EL (cell line): ENCODE measurements at places on chromosomes 3 and 15.

GRCh38 chr3:14430053-14430452 is 27.6 kb downstream of the SLC6A6 start:
- no peak for DNase-seq

GRCh38 chr3:11305509-11305908 is 33.3 kb downstream of the ATG7 start:
- no peak for DNase-seq

DNA sequence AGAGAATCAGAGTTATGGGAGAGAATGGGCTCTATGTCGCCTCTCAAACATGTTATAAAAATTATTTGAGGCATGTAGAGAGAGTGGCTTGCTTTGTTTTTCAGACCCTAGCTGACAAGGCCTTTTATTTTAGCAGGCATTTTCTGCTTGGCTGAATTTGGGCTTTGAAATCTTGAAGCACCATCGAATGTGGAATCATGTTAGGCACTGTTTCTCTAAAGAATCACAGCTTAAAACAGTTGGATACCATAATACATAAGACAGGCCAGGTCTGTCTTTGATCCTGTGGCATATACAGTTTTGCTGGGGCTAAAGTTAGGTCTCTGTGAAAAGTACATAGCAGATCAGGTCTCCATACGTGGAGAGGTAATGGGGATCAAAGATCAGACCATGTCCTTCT is 142.7 kb downstream of the NEK11 start:
- DNase-seq: no peak

- no peak for DNase-seq
Measured at GRCh38 chr15:69834267-69834666, 263.4 kb downstream of the TLE3 start.

DNA sequence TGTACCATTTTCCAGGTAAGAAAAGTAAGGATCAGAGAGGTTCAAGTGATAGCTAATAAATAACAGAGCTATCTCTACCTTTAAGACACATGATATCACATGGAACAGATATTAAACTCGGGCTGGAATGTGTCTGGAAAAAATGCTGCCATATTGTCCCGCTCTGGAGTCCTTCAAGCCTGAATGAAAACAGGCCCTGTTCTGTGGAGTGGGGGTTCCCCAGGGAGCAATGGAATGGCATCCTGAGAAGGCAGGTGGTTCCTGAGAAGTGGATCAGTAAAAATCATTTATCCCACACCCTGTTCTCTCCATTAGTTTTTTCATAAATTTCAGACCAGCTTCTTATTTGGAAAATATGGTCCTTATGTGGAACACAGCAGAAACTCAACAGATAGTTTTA is 57.3 kb upstream of the PRTG start:
- DNase-seq: no peak

GRCh38 chr15:50341616-50342136 is 13.3 kb downstream of the GABPB1 start:
- DNase-seq: no peak

DNA sequence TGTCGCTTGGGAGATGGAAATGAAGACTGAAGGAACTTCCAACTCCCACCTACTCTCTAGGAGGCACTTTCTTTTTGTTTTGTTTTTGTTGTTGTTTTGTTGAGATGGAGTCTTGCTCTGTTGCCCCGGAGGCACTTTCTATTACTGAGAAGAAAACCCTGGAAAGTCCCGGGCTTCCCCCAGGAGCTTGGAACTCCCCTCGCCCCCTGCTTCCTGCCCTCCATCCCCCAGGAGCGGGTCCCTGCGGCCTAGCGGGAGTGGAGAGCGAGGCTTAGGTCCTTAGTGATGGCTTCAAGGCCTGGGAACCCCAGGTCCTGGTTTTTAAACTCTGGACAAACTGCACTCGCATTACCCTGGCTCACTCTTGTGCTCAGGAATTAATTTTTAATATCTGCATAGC is 195.7 kb downstream of the OCA2 start:
- no peak for DNase-seq

GRCh38 chr3:68288085-68288484 is 633.7 kb upstream of the SUCLG2 start:
- no peak for DNase-seq

DNA sequence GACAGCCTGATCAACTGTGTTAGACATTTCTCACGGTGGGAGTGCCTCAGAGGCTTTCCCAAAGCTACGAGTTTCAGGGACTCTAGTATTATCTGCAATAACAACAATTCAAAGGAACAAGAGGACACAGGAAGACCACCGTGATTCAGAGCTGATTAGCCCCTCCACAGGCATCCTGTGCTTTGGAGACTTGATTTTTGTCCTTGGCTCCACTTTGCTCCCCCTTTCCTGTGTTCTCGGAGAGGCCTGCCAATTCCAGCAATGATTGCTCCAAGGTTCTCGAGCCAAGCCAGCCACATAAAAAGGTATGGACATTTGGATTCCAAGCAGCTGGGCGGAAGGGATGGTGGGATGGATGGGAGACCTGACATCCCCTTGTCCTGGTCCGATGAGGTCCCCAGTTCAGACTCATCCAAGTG is 14.3 kb downstream of the EHD4 start:
- no peak for DNase-seq

GRCh38 chr3:177687291-177687690 is 490.0 kb upstream of the TBL1XR1 start:
- no peak for DNase-seq

DNA sequence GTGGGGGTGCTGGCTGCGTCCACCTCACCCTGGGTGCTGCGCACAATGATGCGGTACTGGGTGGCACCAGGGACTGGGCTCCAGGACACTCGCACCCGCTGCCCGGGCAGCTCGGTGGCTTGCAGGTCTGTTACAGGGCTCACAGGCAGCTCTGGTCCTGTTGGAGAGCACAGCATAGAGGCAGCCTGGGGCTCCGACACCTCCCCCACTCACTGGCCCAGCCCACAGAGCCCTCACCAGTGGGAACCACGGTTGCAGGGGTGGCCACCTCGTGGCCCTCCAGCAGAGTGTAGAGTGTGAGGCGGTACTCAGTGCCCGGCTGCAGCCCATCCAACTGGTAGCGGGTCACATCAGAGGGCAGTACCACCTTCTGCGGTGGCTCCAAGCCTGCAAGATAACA is 3.7 kb downstream of the COL7A1 start:
- DNase-seq: no peak

DNA sequence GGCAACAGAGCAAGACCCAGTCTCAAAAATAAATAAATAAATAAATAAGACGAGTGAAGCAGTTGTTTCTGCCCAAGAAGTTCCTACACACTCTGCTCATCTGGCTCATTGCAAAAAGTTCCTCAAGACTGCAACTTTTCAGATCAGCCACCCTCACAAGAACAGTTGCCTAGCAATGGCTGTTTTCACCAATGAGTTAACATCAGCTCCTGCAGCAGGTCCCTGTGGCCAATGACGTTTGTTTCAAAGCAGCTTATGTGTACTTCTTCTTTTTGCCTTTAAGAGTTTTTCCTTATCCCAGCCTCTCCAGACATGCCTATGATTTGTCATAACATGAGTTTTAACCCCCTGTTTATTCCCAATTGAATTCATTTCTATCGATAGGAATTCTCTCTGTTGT is 118.4 kb upstream of the SPRED1 start:
- no peak for DNase-seq

DNA sequence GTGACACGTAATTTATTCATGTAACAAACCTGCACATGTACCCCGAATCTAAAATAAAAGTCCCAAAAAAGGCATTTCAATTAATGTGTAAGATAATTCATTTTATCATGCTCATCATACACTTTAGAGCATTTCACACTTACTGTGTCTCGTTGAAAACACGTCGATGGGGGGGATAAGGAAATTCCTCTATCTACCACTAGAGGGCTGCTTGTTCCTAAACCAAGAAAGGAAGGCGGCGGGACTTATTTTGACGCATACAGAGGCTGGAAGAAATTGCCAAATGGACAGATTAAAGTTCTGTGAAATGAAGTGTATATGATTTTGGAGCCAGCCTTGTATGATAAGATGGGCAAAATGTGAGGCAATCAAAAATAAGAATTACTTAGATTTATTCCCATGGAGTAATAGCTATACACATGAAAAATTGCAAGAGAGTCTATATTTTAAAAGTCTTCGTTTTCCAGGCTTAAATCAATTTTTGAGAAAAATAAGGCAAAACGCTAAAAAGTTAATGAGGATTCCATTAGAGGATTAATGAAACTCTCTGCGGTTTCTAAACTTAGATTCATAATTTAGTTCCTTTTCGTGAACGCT is 346.8 kb downstream of the CNTN3 start:
- peak; percentile 60 for DNase-seq

DNA sequence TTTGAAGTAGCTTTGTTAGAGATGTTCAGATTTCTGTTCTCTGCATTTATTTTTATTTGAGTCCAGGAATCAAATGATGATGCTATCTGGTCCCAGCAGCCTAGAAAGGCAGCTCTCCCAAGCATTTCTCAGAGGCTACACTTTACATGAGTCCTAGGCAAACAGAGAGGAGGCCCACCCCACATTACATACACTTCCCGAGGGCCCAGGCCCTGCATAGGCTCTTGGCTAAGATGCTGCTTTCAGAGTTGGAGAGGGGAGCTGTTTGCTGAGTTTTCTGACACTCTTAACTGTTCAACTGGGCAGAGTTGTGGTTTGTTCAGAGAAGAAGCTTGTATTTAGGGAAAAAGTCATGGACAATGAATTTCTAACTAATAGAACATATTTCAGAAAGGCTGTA is 117.9 kb upstream of the RGMA start:
- no peak for DNase-seq

GRCh38 chr15:56369234-56369633 is 4.0 kb downstream of the TEX9 start:
- DNase-seq: no peak

DNA sequence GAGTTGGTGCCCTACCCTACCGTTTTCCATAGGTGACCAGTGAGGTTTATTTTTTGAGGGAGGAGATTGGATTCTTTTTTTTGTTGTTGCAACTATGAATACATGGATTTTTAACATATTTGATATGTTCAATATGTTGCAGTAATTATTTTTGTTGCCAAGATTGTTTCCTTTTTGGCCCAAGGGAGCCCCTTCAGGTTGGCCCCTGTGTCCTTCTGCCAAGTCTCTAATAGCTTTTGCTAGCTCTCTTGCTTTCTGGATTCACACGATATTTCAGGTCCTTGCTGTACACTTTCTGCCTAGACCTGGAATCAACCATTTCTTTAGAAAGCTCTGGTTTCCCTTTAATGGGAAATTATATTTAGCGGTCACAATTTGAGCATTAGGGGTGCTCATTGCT is 22.7 kb upstream of the SLC28A1 start:
- no peak for DNase-seq

GRCh38 chr3:66393333-66394005 is 107.4 kb downstream of the LRIG1 start:
- no peak for DNase-seq

DNA sequence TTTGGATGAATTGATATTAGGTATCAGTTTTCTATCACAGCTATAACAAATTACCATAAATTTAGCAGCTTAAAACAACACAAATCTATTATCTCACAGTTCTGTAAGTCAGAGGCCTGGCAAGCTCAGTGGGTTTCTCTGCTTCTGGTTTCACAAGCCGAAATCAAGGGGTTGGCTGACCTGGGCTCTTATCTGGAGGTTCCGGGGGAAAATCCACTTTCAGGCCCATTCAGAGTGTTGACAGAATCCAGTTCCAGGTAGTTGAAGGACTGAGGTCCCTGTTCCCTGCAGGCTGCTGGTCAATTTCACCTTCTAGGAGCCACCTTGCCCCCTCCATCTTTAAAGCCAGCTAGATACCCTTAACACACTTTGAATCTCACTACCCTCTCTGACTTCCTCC is 11.1 kb upstream of the HHATL start:
- DNase-seq: no peak

DNA sequence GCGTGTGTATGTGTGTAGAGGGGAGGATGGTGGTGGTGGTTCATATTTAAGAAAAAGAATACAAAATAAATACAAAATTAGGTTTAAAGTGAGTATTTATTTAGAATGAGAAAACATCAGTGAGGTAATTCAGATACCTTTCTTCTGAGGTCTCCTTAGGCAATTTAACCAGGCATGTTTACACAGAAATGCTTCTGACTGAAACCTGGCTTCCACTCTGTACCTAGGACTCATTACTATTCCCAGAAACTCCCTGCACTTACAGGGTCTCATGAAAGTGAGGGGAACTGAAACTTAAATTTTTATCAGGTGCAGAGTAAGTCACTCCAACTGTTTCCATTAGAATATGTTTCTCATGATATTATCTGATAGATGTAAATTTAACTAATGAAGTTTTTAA is 10.3 kb upstream of the DIPK2A start:
- no peak for DNase-seq

GRCh38 chr3:58202917-58203360 is 7.8 kb downstream of the DNASE1L3 start:
- no peak for DNase-seq

- no peak for DNase-seq
Measured at GRCh38 chr3:161253711-161254110, 32.6 kb downstream of the NMD3 start.

DNA sequence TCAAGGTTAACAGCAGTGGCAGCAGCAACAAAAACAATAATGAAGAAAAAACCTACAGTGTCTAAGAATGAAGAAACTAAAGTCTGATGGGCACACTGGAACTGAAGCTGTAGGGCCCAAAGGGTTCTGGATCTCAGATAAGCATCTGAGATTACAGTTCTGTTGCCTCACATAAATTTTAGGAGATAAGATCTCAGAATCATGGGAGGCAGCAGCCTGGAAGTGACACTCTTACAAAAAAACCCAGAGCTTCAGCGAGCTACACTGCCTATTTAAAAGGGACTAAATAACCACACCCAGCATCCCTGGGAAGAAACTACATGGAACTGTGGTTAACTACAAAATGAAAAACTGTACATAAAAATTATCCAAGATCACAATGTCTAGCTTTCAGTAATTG is 61.2 kb downstream of the PLD1 start:
- DNase-seq: no peak

DNA sequence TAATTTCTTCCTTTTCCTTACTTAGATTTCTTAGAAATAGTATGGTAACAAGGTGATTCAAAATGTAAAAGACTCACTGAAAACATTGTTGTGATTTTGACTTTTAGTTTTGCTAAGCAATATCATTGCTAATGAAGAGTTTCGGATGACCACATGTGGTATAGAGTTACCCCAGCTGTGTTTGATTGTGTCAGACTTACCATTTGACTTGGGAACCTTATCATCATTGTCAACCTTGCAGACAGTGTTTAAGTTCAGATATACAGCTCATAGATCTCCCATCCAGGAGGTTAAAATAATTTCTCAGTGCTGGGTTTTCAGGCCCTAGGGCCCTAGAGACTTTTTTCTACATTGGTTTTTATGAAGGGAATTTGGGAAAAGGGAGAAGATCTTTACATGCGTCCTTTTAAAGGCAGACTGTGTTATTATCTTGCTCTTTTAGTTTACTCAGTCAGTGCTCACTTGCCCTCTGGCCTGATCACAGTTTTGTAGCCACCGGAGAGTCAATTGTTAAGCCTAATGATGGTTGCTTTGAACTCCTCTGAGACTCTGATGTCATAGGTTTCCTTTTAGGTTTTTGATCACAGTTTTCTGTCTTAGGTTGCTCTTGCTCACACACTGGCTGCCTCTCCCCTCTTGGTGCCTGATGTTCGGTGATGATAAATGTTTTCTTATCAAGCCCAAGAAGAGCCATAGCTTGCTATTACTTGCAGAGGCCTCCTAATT is 133.5 kb upstream of the ZPLD1 start:
- DNase-seq: no peak
